ENCODE measurements at places on chromosomes 12 and 14. TPM values are rescaled to one million over a fixed set of nuclear protein-coding genes. Genes with fewer than 3 reads are reported as not detected.

Gene C14orf180
- total RNA-seq = not detected

- DNase-seq = no peak
Observed at GRCh38 chr14:81313200-81313599, 86.9 kb downstream of the STON2 start.

Gene MDM1
- 26.2 TPM for total RNA-seq

- no peak for DNase-seq
Observed at GRCh38 chr14:22955702-22956569, 954 bp downstream of the HAUS4 start.

Gene IL26
- not detected for total RNA-seq

Gene EID3
- total RNA-seq = 3.0 TPM
